Endodermal cell (in vitro differentiated cells): ENCODE measurements at places on chromosomes 7 and 10.

GRCh38 chr7:81280531-81280930 lies 361.7 kb upstream of the SEMA3C start:
- DNase-seq = no peak

- no peak for DNase-seq
Observed at GRCh38 chr7:199483-200249, 7.3 kb downstream of the FAM20C start.

- DNase-seq = no peak
Observed at GRCh38 chr7:115024276-115024675, 102.4 kb downstream of the MDFIC start.

DNA sequence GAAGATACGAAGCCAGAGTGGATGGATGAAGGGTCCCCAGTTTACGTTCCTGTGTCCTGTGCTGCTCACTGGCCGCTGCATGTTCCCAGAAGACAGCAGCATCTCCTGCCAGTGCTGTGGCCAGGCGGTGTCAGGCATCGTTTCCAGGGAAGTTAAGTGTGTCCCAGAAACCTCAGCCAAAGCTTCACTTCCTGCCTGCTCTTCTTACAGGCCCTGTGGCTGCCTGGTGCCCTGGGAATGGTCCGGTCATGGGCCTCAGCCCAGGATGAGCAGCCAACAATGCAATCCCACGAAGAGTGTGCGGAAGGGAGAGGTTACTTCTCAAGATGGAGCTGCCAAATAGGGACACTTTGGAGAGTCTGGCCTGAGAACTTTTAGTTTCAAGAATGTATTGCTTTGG lies 99.7 kb upstream of the TARP start:
- no peak for DNase-seq

GRCh38 chr7:91940572-91941341 lies at the start of gene AKAP9:
AKAP9 (plus strand) TSS chr7:91940862; CDS start chr7:91941100, 238 bp downstream.
- DNase-seq = peak; percentile 94

- peak; percentile 7 for DNase-seq
Observed at GRCh38 chr10:17010363-17011145, 119.1 kb downstream of the CUBN start.

- no peak for DNase-seq
Observed at GRCh38 chr7:42217548-42217947, 19.5 kb downstream of the GLI3 start.

DNA sequence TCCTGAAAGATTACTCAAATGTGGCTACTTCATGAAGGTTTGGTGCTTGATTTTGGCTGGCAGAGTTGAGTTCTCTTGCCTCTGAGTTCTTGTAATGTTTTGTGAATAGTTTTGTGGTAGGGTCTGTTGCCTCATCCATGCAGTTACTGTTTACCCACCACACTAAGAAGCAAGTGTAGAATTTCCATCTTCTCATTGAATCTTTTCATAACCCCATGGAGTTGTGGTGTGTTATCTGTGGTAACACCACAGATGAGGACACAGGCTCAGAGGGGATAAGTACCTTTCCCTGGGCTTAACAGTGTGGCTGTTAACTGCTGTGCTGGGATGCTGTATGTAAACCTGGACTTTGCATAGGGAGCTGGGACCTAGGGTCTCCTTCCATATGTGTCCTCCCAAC lies 186.3 kb downstream of the CAMK1D start:
- no peak for DNase-seq

GRCh38 chr7:1607696-1608095 lies 37.9 kb upstream of the PSMG3 start:
- peak; percentile 60 for DNase-seq

- no peak for DNase-seq
Observed at GRCh38 chr7:115097175-115097671, 175.3 kb downstream of the MDFIC start.

- no peak for DNase-seq
Observed at GRCh38 chr10:11697718-11698527, 44.3 kb upstream of the ECHDC3 start.

DNA sequence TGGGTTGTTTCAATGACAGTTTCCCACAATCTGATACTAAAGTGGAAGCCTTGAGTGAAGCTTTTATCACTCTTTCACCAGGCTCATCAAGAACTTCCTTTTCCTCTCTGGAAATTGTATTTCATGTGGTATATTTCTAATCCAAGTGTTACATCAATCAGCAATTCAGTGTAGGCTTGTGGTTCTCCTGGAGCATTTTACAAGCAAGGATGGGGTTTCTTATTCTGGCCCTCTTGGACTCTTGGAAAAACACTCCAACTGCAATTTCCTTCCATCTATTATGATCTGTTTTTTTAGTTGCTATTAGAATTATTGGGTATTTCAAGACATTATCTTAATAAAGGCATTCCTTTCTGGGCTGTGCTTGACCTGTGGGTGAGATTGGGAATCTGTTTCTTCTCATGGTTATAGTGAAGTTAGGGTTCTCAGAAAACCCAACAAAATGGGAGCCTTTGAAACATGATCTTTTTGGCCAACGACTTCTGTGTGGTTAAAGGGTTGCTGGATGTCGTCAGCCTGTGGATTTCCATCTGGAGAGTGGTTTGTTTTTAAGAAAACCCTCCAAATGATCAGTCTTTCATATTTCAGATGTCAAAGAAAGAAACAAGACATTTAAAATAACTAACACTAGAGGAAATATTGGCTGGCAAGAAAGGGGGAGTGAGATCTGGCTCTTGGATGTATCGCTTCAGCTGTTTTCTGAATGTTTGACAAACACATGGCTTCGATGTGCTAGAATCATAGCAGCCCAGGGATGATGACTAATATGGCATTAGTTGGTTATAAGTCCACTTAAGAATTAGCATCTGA lies 540.2 kb downstream of the LRMDA start:
- no peak for DNase-seq

GRCh38 chr10:22931948-22932347 lies 4.1 kb downstream of the ARMC3 start:
- no peak for DNase-seq
